ENCODE measurements at places on chromosomes 16 and 17. TPM values are rescaled to one million over a fixed set of nuclear protein-coding genes. Genes with fewer than 3 reads are reported as not detected.

GINS2 gene
- total RNA-seq, result not detected

TBC1D28 gene
- not detected for total RNA-seq

DNA sequence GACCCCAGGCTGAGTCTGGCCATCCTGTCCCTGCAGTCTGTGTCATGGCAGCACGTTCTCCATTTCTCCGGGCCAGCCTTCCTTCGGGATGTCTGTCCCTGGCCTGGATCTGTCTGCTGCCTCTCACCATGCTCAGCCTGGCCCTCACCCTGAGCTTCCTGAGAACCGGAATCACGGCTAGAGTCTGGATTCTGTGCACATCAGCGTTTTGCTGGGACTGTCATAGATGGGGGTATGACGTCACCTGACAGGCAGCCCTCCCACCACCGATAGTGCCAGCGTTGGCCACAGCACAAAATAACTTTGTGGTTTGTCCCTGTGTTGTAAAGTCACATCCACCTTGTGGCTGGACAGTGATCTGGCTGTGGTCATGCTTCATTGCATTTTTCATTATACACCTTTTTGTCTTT lies 59.2 kb downstream of the B9D1 start:
- no peak for DNase-seq

DNA sequence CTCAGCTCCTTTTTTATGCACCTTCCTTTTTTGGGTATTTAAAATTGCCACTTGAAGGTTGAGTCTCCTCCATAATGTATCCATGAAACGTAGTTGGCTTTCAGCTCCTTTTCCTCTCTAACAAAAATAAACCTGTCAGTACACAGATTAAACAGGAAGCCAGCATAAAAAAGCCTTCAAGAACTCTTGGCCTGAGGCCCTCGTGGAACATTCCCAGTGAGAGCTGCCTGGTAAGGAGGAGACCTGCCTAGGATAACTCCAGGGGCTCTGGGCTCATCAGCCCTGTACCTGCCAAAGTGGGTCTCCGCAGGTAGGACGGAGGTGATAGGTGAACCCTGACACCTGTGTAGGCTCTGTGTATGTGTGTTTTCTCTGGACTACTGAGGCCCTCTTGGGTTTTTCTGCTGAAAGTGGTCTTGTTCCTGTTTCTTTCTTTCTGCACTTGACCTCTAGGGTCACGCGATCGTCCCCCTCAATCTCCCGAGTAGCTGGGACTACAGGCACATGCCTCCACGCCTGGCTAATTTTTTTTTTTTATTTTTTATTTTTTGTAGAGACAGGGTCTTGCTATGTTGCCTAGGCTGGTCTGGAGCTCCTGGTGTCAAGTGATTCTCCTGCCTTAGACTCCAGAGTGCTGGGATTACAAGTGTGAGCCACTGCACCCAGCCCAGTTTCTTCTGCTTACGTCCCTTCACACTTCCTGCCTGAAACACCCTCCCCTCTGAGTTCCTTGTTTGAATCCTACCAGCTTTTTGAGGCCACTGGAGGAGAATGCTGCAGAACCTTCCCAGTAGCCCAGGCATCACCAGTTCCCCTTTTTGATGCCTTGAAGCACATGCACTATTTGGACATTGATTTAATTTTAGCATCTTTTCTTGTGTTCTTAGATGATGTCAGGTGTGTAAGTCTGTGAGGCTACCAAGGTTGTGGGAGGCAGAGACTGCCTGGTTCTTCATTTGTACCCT lies 9.8 kb downstream of the PGS1 start:
- DNase-seq, result no peak

DNA sequence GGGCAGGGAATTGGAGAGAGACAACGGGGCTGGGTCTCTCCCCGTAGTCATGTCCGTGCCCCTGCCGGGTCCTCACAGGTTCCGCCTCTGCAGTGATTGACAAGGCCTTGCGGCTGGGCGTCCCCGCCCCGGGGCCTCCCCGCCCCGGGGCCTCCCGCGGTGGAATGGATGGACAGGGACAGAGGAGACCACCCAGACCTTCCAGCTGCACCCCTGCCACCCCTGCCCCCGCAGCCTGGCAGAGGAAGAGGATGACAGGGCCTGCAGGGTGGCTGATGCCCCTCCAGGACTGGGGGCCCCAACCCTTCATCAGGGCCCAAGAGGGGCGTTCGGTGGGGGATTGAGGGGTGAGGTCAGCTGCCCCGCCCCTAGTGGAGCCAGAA lies 216.4 kb upstream of the CIBAR2 start:
- DNase-seq, result no peak

GRCh38 chr16:78664811-78665772 lies 565.6 kb downstream of the WWOX start:
- no peak for DNase-seq

- DNase-seq, result no peak
These were observed 577 bp upstream of the HS3ST2 start for GRCh38 chr16:22813223-22813947.

DNA sequence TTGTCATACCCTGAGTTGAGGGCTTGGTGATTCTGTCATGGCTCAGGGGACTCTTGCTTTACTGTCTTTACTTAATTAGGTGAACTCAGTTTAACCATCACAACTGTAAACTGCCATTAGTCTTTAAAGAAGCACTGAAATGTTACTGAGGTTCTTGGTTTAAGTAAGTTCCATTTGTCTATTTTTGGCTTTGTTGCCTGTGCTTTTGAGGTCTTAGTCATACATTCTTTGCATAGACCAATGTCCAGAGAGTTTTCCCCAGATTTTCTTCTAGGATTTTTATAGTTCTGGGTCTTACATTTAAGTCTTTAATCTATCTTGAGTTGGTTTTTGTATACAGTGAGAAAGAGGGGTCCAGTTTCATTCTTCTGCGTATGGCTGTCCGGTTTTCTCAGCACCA lies 137.5 kb downstream of the SOCS1 start:
- DNase-seq, result no peak

Data from ascending aorta (tissue), 2 donors.